ENCODE measurements at places on chromosomes 7 and 10.
A peak's percentile ranks its signal among the peaks of the same experiment; 100 is the strongest.

DNA sequence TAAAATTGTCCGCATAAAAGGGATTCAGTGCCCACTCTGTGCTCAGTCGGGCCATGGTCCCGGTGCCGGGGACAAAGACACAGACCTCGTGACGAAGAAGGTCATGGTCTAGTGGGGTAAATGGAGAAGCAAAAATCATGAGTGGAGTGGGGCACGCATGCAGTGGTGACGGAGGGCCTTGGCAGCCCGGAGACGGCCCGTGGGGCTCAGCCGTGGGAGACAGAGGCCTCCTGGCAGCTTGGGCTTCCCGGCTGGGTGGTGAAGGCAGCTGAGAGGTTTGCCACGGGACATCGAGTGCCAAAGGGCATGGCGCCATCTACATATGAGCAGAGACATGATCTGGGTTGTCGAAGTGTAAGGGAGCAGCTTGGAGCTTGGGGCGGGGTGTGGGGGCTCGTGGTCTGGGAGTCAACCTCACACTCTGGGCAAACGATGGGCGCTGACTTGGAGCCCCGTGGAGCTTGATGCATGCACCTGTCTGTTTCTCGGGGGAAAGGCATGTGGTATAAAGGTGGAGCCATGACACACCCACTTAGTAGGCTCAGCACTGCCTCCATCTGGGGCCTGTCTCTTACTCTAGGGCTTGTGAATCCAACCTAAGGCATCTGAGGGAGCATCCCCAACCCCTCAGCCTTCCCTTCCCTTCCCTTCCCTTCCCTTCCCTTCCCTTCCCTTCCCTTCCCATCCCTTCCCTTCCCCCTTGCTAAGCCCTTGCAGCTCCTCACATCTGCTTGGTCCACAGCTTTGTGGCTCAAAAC lies 151.0 kb upstream of the INSYN2A start:
- DNase-seq, result no peak

DNA sequence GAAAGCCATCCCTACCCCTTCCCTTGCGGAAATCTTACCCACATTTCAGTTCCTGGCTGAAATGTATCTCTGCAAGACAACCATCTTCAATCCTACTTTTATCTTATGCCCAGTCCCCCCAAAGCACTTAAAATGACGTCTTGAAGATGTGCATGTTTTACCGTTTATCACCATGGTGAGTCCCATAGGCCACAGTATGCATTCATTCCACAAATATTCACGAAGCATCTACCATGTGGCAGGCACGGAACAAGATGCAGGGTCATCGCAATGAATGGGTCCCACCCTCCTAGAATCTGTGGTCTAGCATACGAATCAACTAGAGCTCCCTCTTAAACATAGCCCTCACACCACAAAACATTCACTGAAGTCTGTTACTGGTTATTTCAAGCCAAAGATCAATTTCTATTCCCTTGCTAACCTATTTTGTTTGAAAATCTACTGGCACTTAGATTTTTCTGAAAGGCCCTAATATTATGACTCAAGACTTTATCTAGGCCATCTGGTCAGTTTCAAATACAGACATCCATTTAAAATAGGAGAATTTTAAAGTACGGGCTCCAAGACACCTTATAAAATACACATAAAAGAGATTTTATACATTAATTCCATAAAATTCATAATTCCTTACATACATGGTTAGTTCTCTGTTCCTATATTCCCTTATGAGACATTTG lies 99.4 kb downstream of the PARD3 start:
- DNase-seq, result no peak

DNA sequence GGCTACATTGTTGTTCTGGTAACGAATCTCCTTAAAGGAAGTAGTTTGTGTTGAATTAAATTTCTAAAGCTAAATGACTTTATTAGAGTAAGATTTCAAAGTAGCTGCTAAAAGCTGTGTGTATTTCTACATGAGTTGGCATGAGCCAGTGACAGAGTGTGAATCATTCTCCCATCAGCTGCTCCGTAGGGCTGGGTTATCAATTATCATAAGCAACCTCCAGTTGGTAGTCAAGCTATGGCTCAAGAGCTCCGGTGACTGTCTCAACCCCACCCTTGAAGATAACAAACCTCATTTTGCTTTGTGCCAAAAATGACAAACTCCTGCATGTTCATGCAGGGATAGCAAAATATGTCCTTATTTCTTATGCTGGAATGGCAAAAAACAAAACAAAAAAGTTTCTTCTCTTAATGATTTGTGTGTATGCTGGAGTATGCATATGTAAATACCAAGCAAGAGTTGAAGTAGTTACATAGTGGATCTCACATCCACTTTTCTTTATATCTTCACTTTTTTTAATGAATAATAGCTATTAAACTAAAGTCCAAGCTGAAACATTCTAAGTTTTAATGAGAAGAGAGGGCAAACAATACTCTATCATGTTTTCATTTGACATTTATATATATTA lies 249.4 kb downstream of the CACNA2D1 start:
- DNase-seq, result no peak

GRCh38 chr7:644381-645305 lies 81.9 kb upstream of the DNAAF5 start:
- no peak for DNase-seq

- DNase-seq, result no peak
Measured at GRCh38 chr10:85600026-85600743, 766.4 kb downstream of the GRID1 start.

- DNase-seq, result no peak
Measured at GRCh38 chr7:92057375-92057774, 76.9 kb downstream of the CYP51A1 start.

GRCh38 chr7:1124816-1125602 lies 35.0 kb downstream of the ZFAND2A start:
- DNase-seq, result no peak

- DNase-seq, result no peak
Measured at GRCh38 chr10:79185067-79185774, 116.5 kb downstream of the ZMIZ1 start.

GRCh38 chr10:43137717-43138020 lies 576 bp upstream of the CSGALNACT2 start:
- peak; percentile 36 for DNase-seq

DNA sequence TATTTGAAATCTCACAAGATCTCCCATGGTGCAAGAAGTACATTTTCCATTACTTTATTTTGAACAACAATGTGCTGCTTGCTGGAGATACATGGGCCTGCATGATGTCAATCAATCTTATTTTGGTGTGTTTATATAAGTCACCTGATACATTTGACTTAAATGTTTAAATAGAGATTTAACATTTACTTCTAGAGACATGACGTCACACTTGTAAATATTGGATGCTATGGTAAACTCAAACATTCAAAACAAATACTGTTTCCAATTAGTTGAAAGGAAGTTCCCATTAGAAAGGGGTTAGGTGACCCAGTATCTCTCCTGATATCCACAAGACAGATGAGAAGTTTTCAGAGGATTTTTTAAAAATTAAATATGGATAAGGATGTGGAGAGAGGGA lies 214.5 kb downstream of the NSUN6 start:
- DNase-seq, result no peak

GRCh38 chr10:49448924-49449323 lies 53.0 kb upstream of the DRGX start:
- no peak for DNase-seq

GRCh38 chr7:42071372-42072261 lies 165.4 kb downstream of the GLI3 start:
- no peak for DNase-seq

DNA sequence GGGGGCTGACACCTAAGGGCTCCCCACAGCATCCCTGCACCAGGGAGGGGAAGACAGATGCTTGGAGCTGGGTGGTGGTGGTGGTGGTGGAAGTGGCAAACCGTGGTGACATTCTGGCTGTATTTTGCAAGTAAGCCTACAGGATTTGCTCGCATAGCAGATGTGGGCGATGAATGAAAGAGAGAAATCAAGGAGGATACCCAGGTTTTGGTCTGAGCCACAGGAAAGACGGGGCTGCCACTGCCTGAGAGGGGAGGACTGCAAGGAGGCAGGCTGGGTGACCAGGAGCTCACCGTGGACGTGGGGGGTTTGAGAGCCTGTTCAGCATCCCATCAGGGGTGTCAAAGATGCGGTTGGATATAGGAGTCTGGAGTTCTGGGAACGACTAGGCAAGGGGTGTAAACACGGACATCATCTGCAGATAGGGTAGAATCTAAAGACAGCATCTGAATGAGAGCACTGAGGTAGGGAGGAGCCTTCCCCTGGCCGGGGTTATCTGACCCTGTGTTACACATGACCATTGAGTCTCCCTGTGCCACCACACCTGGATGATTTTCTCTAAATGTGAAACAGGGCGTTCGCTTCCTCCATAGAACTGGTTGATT lies 49.7 kb downstream of the TSPAN15 start:
- no peak for DNase-seq

DNA sequence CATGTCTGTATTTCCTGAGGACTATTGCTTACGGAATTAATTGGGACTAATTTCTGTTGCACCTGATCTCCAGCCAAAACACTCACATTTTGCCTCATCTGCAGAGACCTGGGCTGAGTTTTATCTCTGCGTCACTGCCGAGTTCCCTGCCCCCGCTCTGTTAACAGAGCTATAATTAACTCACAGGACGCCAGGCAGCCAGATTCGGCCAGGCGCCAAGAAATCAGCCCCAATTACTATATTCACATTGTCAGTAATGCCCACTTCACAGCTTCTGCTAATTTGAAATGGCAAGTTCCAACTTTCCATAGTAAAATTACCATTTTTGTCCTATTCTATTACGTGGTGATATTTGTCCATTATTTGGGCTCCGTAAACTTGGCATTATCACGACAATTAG lies 130.5 kb downstream of the CUX1 start:
- no peak for DNase-seq

DNA sequence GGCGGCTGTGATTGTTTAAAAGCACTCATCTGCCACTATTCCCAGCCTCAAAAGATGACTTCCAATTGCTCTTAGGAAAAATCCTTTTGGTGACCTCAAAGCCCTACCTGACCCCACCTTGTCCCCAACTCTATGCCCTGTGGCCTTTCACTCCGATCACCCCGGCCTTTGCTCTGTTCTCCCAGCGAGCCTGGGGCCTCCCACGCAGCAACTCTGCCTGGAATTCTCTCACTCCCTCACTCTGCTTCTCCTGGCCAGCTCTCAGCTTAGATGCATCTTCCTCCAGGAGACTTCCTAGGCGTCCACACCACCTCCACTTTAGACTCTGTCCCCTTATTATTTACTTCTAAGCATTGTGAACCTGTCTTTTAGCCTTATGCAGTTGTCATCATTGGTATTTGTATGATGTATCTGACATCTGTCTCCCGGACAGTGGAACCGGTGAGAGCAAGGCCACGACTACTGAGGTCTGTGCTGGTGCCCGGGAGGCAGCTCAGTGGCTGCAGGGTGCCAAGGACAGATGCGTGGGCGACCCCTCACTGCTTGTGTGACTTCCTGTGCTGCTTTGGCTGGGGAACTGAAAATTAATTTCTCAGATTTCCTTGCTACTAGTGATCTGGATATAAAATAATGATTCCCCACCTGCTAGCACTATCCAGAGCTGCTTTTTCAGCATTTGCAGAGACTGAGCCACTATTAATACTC lies 63.0 kb downstream of the PIP4K2A start:
- DNase-seq, result no peak

GRCh38 chr10:63751836-63752235 lies 230.6 kb downstream of the REEP3 start:
- DNase-seq, result no peak

GRCh38 chr10:5566614-5567013 lies 41.9 kb downstream of the CALML3 start:
- no peak for DNase-seq

GRCh38 chr7:22872096-22872807 lies 49.6 kb upstream of the TOMM7 start:
- no peak for DNase-seq

- DNase-seq, result no peak
Measured at GRCh38 chr10:56269181-56269580, 91.9 kb downstream of the ZWINT start.

DNA sequence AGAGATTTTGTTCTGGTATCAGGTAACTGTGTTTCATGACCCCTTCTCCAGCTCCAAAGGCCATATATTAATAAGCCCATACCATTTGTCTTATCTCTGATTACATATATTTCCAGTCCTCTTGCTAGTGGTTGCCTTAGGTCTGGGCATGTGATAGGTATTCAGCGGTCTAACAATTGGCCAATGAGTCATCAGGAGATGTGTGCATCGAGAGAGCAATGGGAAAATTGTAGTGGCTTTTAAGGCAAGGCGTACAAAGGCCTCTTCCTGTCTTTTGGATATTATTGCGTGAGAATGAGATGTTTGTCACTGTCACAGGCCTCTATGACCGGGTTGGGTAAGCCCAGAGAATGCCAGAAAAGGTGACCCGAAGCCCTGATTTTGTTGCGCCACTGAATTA lies 38.6 kb upstream of the SFRP5 start:
- no peak for DNase-seq

DNA sequence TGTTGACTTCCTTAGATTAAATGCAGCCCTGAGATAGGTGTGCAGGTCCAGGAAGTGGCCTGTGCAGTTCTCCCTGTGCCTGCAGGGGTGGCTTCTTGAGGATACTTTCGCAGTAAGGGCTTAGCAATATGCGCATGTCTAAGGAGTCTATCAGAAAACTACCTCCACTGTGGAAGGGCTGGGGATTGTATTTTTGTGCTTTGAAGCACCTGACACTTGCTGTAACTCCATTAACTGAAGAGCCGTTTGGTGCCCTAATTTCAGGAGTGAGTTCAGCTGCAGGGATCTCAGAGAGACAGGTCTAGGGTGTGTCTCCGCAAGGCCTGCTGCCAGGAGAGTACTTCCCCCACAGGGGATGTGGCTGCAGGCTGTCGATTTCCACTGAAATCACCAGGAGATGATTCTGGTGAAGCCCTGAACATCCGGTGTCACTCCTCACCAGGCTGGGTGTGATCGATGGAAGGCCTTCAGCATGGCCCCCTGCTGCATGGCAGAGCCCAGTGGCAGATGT lies 35.5 kb downstream of the IKZF1 start:
- no peak for DNase-seq

DNA sequence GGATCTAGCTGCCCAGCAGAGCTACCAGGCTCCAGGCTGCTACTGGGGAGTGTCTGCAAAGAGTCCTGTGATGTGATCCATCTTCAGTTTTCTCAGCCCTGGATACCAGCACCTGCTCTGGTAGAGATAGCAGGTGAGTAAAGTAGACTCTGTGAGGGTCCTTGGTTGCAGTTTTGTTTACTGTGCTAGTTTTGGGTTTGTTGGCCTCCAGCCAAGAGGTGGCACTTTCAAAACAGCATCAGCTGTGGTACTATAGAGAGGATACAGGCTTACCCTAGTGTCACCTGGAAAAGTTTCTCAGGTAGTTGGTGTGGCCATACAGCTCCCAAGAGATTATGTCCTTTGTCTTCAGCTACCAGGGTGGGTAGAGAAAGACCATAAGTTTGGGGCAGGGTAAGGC lies 56.3 kb downstream of the MTERF1 start:
- DNase-seq, result no peak

All from T-helper 2 cell (primary cell).